Effector CD8-positive, alpha-beta T cell (primary cell): ENCODE measurements at places on chromosomes 12 and 14.

DNA sequence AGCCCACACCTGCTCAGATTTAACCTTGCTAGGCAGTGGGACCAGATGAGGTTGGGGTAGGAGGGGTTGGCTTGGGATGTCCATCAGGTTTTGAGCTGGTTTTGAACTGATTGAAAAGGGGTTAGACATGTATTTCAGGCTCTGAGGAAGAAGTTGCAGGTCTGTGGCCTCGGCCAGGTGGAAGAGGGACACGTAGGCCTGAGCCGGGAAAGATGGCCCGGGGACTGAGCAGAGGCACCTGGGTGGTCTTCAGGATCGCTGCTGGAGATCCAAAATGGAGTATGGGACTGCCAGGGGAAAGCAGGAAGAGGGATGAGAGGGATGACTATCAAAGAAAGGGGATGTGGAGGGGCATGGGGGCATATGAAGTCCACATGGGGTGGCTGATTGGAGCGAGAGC lies 7.6 kb downstream of the NYNRIN start:
- DNase-seq: no peak

GRCh38 chr12:18262514-18262913 lies 1.2 kb downstream of the PIK3C2G start:
- DNase-seq: no peak

DNA sequence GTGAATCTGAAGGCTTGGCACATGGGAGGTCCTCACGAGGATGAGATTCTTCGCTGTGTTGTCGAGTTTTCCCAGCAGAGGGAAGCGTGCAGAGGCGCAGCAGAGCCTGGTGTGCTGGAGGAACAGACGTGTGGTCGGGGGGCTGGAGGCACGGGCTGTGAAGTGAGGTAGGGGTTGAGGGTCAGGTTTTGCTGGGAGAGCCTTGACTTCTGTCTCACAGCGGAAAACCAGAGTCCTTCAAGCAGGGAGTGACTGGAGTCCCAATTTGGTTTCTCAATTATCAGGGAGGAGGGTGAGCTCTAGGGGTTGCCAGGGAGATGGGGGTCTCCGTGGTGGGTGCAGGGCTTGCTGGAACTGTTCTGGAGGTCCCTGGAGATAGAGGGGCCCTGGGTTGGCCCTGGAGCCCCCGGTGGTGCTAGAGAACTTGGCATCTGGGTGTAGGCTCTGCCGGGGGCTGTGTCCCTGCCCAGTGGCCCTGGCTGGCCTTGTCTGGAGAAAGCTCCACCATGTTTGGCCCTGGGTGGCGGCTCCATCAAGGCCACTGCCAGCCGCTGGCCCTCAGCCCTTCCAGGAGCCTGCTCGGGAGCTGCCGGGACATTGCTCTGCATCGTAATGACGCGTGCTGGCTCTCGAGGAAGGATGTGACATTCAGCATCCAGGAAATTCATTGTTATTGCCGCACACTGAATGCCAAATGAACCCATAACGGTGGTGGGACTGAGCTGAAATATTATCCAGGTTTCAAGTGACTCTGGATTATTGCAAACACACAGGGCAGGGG lies 215.7 kb downstream of the KIF26A start:
- DNase-seq: no peak

- DNase-seq: no peak
Measured at GRCh38 chr12:66055837-66056319, 74.7 kb downstream of the LLPH start.

GRCh38 chr14:33068040-33068439 lies 129.4 kb downstream of the NPAS3 start:
- DNase-seq: no peak

DNA sequence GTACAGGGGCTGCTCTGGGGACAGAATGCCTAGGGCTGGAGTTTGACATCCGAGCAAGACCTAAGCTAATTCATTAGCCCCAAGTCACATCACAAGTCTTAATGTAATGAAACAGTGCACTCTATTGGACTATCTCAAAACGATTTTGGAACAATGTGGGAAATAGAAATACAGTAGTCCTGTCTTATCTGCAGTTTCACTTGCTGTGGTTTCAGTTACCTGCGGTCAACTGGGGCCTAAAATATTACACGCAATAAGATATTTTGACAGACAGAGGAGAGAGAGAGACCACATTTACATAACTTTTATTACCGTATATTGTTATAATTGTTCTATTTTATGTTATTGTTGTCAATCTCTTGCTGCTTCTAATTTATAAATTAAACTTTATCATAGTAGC lies 21.1 kb downstream of the MOAP1 start:
- no peak for DNase-seq

GRCh38 chr14:58797010-58797429 lies 159.3 kb downstream of the DACT1 start:
- no peak for DNase-seq

- no peak for DNase-seq
Measured at GRCh38 chr12:50625029-50625925, 120.5 kb downstream of the DIP2B start.

- DNase-seq: no peak
Measured at GRCh38 chr14:102121567-102121966, 18.1 kb upstream of the WDR20 start.

DNA sequence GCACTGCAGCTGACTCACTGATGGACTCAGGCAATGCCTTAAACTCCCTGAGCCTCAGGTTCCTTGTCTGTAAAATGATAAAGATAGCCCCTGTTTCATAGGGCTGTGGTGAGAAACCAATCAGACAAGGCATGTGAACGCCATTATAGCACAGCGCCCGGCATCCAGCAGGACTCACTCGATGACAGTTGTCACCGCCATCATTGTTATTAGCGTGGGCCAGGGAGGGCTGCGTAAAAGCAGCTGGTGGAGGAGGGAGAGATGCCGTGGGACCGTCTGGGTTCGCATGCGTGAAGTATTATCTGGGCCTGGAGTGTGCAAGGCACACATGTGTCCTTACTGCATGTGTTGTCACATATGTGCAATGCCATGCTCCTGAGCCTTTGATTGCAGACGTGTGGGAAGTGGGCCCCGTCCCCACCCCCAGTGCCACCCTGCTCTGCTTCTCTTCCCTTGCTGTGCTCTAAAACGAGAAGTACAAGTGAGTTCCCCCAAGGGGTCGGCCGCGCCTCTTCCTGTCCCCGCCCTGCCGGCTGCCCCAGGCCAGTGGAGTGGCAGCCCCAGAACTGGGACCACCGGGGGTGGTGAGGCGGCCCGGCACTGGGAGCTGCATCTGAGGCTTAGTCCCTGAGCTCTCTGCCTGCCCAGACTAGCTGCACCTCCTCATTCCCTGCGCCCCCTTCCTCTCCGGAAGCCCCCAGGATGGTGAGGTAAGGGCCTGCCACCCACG lies at the start of gene PTPN6:
Gene PTPN6 (plus strand): TSS at position 546 of the 730 bp plus-strand sequence. CDS start 157 bp downstream, at position 703.
- DNase-seq: peak; percentile 32

- DNase-seq: no peak
Measured at GRCh38 chr14:105094193-105094907, 29.1 kb upstream of the GPR132 start.

GRCh38 chr12:131775392-131776236 lies 52.6 kb upstream of the MMP17 start:
- no peak for DNase-seq

DNA sequence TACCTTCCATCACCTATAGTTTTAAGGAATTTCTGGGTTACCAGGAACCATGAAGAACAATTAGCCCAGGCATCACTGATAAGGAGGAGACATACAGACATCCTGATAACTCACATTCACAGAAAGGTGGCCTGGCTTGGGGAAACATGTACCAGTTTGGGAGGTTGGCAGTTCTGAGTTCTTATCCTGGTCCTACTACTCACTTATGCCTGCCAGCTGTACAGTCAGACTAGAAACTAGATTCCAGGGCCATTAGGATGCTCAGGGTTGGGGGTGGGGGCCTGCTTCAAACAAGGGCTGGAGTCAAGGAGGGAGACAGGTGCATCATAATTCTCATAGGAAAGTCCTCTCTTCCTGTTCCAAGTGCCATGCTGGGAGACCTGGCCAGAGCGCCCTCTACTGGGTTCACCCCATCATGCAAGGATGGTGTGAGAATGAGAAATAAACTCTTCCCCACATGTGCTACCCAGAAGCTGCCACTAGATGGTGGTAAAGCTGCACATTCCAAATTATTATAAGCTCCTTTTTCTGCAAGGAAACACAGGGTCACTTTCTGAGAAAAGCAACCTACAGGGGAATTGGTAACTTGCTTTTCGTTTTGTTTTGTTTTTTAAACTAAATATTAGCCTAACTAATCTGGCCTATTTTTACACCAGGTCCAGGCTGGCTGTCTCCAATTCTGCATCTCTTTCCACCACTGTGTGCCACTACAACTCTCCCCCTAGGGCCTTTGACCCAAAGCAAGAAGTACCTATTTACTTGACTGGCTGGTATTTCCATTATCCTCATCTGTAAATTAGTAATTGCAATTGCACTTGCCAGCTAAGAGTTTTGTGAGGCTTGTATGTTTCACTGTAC lies 14.5 kb downstream of the OAS2 start:
- DNase-seq: no peak

DNA sequence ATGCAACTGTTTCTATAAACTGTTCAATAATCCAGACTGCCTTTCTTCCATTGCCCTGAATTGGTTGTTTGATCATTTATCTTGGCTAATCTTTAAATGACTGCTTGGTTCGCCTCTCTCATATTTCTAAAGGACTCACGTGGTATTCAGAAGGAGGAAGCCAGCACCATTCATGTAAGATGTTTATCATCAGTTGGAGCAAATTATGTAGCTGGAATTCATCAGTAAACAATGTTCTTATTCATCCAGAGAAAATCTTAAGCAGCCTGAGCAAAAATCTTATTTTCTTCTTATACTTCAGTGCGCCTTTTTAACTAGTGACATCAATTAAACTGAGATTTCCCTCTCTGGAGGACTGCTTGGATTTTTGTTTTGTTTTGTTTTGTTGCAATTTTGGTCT lies 538.7 kb upstream of the TMEM132C start:
- no peak for DNase-seq

DNA sequence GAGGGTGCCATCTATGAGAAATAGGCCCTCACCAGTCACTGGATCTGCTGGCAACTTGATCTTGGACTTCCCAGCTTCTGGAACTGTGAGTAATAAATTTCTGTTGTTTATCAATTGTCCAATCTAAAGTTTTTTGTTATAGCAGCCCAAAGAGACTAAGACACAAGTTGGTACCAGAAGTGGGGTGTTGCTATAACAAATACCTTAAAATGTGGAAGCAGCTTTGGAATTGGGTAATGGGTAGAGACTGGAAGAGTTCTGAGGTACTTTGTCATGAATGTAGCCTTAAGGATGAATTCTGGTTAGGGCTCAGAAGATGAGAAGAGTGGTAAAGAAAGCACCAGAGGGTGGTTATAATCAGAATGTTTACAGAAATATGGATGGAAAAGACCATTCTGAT lies 21.5 kb downstream of the GMFB start:
- DNase-seq: no peak

DNA sequence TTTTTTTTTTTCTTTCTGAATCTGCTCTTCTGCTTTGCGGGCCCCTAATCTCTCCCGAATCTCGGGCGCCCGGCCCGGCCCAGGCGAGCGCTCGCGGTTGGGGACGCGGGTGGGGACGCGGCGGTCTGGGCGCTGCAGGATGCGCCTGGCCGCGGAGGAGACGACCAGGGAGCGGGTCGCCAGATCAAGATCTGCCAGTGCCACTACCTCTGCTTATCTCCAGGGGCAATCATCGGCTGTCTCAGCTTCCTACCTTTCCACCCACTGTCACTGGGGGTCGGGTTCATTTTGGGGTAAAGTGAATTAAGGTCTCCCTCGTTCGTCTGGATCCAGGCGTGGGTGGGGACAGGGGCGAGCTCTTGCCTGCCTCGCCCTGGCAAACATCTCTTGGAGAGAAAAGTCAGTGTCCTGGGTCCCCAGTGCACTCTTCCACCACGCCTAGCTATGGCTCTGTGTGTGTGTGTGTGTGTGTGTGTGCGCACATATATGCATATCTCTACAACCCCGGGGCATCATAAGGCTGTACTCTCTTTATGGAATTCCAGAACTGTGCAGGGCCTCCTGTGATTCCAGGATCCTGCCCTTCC lies 422.3 kb downstream of the VRK1 start:
- DNase-seq: no peak

DNA sequence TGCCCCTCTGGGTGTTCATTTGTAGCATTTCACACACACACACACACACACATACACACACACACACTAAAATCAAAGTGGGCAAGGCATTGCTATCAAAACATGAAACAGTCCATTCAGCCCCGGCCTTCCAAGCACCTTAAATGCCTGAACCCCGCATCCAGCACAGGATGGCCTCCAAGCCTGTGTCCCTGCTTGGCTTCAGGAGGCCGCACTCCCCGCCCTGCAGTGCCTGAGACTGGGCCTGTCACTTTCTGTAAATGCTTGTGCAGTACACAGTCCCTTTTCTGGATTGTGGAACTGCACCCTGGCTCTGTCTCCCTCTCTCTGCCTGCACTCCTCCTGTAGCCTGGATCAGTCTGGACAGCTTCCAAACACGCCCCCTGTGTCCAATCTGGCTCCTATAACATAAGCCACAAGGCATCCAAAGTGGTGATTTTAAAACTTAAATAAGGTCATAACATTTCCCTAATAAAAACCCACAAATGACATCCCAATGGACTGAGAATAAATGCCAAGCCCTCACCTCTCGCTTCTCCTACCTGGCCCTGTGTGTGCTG lies 972.2 kb upstream of the TMEM132C start:
- no peak for DNase-seq

DNA sequence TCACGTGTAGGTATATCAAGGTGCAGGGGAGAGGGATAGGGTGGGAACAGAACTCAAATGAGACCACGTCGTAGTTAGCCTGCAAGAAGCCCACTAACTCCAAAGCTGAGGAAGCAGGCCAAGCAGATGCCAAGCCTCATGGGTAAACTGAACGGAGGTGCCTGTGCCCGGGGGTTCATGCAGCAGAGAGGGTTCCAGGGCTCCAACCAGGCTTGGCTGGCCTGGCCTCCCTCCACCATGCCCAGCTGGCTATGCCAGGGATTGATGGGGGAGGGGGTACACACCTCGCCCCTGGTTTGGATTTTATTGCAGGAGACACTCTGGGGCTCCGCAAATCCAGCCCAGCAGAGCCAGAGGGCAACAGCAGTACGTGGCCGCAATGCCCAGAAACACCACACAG lies 27.3 kb downstream of the PXN start:
- DNase-seq: no peak
